ENCODE measurements at places on chromosomes 2 and 18.

GRCh38 chr2:197010200-197011020 is 83.9 kb upstream of the PGAP1 start:
- no peak for DNase-seq

- no peak for DNase-seq
Measured at GRCh38 chr2:3094999-3095958, 282.3 kb downstream of the EIPR1 start.

DNA sequence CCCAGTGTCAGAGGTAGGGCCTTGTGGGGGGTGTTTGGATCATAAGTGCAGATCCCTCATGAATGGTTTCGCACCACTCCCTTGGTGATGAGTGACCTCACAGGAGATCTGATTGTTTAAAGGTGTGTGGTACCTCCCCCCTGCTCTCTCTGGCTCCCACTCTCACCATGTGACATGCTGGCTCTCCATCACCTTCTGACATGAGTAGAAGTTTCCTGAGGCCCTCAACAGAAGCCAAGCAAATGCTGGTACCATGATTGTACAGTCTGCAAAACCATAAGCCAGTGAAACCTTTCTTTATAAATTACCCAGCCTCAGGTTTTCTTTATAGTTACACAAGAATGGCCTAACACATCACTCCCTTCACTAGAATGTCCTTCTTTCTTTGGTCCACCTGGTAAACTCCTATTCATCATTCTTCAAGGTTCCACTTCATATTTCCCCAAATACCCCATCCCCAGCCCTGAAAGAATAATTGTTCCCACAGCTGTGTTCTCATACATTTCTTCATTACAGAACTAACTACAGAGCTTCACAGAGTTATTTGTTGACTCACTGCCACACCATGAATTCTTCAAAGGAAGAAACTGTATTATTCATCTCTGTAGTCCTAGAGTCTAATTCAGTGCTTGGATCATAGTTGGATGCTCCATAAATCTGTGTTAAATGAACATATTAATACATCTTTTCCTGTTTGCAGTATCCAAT is 81.2 kb upstream of the STK17B start:
- DNase-seq = no peak

DNA sequence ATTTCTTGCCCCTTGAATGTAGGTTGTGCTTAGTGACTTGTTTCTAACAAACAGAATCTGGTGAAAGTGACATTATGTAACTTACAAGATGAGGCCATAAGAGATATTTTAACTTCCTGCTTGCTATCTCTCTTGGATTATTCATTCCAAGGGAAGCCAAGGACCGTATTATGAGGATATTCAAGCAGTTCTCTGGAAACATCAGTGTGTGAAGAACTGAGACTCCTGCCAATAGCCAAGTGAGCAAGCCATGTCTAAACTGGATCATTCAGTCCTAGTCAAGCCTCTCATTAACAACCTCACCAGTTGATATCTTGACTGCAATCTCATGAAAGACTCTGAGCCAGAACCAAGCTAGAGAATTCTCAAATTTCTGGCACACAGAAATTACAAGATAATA is 765.1 kb upstream of the SLC8A1 start:
- no peak for DNase-seq

DNA sequence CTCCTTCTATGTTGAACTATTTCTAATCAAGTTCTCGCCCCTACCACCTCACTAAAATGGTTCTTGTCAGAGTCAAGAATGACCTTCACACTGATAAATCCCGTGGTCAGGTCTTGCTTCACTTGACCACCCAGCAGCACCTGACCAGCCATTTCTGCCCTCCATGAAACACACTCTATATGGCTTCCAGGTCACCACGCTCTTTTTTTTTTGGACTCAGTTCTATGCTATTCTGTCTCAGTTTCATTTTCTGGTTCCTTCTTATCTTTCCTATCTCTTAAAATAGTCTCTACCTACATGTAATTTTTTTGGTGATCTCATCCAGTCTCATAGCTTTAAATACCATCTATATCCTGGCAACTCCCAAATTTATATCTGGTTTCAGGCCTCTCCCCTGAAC is 11.4 kb downstream of the EIF2AK3 start:
- no peak for DNase-seq

DNA sequence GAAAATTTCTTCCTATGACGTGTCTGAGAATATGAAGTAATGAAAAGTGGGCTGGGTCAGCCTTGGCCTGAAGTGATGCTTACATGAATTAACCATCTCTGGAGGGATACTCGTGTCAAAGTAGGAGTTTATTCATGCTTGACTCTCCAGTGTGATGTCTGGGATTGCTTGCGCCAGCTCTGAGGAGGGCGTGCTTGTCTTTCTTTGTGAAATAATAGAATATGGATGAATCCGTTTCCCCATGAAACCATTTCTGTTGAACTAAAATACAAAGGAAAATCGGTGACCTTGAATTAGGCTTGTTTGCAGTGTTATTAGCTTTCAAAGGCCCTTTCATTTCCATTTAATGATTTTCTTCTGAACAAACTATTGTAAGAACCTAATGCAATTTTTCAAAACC is 77.9 kb downstream of the EML6 start:
- no peak for DNase-seq

GRCh38 chr2:31992934-31993333 is 17.9 kb downstream of the MEMO1 start:
- DNase-seq = no peak

DNA sequence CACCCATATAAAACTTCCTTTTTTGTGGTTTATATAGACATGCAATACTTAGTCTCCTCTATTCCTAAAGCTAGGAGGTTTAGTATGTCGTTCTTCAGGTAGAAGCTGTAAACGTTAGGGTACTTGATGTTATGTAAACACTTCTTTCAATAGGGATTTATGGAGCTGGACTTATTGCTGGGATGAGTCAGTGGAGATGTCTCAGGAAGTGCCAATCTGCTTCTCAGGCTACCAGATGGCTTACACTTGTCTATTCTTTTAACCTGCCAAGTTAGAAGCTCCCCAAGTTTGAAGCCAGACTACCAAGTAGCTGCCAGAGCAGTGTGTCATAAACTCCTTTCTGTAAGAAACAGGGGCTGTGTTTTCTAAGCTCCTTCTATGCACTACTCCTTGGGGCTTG is 756.5 kb upstream of the LRRTM1 start:
- DNase-seq = no peak

- DNase-seq = no peak
Measured at GRCh38 chr2:3633982-3634595, 23.9 kb upstream of the ALLC start.

DNA sequence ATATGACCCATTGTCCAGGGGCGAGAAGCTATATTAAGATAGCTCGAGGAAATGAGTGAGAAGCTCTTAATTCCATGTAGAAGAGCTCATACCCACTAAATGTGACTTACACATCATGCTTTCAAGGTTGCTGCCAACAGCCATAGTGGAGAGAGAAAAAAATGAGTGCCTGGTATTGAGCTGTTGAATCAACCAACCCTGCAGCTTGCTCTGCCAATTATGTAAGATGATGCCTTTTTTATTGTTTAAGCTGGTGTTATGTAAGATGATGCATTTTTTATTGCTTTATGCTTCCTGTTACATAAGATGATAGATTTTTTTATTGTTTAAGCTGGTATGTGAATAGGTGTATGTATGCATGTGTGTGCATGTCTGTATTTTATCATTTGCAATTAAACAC is 228.2 kb downstream of the CCDC178 start:
- DNase-seq = no peak

DNA sequence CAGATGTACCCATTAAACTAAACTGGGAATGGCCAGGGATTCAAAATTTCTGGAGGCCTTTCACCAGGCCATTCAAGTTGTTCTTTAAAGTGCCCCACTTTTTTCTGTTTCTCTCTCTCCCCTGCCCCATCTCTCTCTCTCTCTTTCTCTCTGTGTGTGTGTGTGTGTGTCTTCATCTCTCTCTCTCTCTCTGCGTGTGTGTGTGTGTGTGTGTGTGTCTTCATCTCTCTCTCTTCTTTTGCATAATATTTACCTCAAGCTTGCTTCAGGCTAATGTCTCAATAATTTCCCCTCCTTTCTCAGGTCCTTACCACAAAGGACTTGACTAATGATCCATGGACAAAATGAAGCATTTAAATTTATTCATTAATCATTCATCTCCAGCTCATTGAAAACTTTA is 164.2 kb upstream of the KLHL14 start:
- DNase-seq = no peak

GRCh38 chr2:45028276-45028675 is 19.0 kb upstream of the SIX2 start:
- DNase-seq = no peak

DNA sequence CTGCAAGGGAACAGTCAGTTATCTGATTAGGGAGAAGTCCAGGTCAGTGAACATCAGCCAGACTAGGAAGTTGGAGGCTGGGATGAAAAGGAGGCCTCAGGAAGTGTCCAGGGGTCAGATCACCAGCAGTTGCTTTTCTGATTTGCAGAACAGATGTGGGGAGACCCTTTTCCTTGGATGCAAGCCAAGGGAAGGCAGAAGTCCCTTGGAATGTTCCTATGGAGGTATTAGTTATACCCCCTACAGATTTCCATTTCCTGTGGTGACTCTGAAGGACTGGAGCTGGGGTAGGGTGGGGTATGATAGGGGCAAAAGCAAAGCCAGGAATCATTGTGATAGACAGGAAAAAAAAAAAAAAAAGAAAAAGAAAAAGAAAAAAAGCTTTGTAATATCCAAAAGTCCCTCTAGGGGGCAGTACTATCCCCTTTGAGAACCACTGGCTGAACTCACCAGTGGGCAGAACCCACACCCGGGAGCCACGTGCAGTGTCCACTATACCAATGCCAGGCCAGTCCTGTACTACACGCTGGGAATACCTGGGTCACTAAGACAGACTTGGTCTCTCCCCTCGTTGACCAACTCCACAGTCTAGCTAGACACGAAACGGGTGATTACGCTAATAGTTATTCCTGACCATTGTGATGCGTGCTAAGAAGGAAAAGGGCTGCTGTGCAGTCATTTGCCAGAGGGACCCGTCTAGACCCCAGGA is 7.4 kb downstream of the DYSF start:
- no peak for DNase-seq

- DNase-seq = no peak
Measured at GRCh38 chr2:77328134-77328931, 193.8 kb downstream of the LRRTM4 start.

DNA sequence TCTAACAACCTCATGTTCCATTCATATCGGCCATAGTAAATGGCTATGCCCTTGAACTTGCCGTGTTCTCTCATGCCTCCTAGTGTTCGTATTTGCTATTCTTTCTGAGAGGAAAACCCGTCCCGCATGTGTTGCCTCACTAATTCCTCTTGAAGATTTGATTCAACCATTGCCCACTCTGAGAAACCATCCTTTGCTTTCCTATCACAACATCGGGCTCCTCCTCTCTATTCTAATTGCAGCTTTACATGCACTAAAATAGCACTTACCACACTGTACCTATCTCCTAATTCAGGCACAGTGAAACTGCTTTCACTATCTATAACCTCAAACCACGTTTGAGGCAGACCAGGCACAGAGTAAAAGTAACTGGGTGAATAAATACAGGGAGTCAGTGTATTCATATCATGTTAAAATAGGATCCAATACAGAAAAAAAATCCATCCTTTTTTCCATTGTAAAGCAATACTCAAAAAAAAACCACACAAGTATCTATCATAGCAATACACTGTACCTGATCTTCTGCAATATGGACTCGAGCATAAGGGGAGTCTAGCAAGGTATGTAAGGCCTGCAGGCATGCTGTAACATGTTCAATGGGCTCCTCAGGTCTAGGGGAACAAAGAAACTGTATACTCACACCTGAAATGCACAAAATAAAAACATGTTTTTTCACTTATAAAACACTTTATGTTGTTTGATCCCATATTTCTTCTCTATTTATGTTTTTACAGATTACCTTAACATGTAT is 39.0 kb upstream of the STRN start:
- no peak for DNase-seq

GRCh38 chr2:28664120-28664842 is 87.3 kb upstream of the PPP1CB start:
- DNase-seq = no peak

- DNase-seq = no peak
Measured at GRCh38 chr2:1421731-1422130, 8.5 kb downstream of the TPO start.

DNA sequence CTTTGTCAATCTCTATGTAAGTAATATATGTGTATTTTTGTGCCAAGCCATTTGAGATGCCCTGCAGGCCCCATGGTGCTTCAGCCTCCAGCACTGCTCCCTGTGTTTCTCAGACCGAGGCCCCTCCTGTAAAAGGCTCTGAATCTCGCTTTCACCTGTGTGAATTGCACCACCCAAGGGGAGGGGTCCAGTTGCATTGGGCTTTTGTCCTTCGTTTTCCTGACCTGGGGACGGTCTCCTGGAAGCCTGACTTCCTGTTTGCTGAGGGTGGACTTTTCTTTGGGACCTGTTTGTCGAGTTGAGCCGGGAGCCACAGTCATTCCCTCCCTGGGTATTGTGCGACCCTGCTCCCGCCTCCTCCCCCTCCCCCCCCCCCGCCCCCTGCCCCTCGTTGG is 48.9 kb downstream of the AGAP1 start:
- no peak for DNase-seq

DNA sequence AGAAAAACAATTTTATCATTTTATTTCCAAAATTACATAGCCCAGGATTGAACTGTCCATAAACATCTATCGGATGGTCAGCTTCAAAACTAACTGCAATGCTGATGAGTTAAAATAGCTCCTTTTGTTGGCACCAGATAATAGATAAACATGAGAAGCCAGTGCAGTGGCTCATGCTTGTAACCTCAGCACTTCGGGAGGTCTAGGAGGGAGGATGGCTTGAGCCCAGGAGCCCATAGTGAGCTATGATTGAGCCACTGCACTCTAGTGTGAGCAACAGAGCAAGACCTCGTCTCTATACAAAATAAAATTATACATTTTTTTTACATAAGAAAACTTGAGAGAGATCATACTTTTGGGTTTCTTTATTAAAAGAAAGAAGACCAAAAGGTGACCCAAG is 34.6 kb upstream of the IMPA2 start:
- no peak for DNase-seq

DNA sequence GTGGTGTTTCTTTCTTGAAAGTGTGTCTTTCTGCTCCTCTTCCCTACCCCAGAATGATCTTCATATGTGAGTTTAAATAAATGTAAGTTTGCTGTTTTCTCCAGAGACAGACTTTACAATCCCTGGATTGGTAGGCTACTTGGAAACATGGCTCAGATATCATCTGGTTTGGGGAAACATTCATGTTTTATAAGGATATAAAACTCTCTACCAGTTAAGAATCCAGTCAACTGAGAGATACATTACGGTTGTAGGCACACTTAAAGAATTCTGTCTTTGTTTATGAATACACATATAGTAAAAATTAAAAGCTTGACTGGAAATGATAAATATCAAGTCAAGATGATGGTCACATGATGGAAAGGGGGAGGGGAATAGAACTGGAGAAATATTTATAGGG is 739.3 kb downstream of the SLC4A3 start:
- DNase-seq = no peak

DNA sequence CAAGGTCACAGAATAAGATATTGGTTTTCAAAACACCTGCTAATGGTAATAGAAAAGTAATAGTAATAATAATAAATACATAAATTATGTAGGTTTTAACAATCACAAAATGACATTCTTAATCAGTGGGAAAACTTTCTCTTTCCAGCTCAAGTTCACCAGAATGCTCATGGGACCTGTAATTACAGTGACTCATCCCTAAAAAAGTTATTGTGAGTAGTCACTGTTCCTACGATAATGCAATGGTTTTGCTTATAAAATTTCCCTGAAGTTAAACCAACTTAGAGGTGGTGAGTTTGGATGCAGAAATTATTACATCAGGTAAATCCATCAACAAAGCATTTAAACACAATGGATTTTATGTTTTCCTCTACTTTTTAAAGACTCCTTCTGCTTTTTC is 502.3 kb downstream of the PID1 start:
- no peak for DNase-seq

GRCh38 chr2:67256892-67257291 is 140.2 kb upstream of the ETAA1 start:
- no peak for DNase-seq

Measured in stimulated activated CD4-positive, alpha-beta T cell treated with anti-CD3 and anti-CD28 coated beads, Interleukin-1b, Interleukin-23, amount 100 ng/mL, for 1 hour (primary cell).